CD4-positive, alpha-beta T cell treated with Interleukin-15 for 4 hours (primary cell): ENCODE measurements at places on chromosomes 4 and X.
A peak's percentile ranks its signal among the peaks of the same experiment; 100 is the strongest.

DNA sequence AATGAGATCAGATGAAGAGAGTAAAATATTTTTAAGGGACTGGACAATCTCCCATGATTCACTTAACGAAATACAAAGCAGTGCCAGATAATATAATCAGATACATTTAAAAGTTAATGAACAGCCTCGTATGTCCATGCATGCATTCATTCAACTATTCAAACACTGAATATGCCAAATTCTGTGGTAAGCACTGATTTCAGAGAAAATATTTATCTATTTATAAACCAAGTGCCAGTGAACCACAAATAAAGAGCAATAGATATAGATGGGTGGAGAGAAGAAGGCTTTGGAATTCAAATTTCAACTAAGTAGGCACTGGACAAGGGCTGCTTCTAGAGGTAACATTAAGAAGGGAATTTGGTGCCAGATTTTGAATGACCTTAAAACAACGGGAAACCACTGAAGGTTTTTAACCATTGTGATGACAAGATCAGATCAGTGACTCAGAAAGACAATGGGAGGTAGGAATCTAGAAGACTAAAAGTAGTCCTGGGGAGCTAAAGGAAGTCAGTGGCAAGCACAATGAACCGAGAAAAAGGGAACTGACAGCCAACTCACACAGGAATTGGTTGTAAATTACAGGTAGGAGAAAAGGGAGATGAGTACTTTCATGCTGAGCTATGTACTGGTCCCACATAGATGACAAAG is 14.2 kb downstream of the ELOVL6 start:
- DNase-seq, result no peak

DNA sequence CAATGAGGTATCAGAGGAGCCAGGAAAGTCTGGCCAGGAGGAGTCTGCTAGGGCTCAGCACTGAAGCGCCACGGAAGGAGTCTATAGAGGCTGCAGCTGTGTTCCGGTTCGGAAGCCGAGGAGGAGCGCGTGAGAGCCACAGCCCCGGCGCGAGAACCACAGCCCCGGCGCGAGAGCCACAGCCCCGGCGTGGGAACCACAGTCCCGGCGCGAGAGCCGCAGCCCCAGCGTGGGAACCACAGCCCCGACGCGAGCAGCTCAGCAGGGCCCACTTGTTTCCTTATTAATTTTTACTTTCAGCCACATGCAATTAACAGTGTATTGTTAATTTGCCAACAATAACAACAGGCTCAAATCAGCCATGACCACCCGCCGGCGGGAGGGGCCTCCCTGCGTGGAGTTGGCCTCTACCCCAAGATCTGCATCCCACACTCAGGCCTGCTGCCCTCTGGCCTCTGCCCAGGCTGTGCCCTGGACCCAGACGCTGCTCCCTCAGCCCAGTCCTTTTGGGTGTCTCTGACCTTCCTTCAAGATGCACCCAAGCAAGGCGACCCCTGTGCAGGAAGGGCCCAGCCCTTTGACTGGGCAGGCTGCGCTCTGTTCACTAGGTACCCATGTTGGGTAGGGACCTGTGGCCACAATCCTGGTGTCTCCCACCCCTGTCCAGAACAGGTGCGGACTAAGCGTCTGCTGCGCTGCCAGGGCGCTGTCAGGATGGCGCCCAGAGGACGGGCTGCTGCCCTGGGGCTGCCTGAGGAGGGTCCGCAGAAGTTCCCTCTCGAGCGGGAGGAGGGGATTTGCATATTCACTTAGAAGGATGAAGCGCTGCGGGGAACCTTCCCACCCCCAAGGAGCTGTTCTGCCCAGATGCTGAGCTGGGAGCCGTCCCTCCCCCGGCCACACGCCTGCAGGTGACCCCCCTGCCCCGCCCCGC is 113.8 kb downstream of the ADRA2C start:
- DNase-seq, result peak; percentile 15

DNA sequence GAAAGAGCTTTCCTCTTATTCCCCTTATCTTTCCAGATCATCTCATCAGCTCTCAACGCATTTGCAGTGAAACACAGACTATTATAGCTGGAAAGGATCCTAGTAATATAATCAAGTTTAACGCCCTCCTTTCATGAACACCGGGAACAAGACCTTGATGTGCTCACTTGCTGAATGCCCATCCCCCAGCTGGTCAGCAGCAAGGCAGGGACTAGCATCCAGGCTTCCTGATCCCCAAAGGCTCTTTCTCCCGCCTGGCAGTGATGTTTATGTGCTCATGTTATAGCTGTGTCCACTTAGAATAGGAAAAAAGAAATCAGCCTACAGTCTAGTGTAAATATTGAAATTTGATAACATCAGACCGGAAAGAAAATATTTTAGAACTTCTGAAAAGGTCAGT is 24.6 kb downstream of the GPC4 start:
- DNase-seq, result no peak

DNA sequence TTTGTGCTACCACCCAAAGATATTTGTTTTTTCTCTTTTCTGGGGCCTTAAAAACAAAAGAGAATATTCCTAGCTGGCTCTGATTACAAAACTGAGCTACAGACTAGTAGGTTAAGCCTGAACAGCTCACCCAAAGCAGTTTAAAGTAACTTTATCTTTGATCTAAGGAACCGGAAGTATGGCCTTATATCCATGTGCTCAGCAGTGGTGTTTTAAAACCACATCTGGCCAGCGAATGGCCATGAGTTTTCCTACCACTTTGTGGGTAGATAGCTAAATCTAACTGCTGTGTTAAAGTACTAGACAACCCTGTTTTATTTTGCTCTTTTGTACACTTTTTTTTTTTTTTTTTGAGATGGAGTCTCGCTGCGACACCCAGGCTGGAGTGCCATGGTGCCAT is 24.6 kb downstream of the ADGRG4 start:
- DNase-seq, result no peak

DNA sequence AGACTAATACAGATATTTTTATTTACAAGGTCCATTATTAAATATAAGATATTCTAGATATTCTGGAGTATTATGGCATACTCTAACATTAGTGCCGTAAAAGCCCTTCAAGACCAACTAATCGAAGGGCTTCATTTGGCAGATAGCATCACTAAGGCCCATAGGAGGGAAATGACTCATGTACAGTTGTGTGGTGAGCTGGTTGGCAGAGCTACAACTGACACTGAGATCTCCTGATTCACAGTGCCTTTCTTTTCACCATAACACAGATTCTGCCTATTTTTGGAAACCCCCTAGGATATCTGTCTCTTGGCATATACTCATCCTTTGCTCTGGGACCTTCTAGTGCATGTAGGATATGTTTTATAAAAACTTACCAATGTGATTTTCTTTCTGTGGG is 201.7 kb upstream of the AFF2 start:
- DNase-seq, result peak; percentile 3

DNA sequence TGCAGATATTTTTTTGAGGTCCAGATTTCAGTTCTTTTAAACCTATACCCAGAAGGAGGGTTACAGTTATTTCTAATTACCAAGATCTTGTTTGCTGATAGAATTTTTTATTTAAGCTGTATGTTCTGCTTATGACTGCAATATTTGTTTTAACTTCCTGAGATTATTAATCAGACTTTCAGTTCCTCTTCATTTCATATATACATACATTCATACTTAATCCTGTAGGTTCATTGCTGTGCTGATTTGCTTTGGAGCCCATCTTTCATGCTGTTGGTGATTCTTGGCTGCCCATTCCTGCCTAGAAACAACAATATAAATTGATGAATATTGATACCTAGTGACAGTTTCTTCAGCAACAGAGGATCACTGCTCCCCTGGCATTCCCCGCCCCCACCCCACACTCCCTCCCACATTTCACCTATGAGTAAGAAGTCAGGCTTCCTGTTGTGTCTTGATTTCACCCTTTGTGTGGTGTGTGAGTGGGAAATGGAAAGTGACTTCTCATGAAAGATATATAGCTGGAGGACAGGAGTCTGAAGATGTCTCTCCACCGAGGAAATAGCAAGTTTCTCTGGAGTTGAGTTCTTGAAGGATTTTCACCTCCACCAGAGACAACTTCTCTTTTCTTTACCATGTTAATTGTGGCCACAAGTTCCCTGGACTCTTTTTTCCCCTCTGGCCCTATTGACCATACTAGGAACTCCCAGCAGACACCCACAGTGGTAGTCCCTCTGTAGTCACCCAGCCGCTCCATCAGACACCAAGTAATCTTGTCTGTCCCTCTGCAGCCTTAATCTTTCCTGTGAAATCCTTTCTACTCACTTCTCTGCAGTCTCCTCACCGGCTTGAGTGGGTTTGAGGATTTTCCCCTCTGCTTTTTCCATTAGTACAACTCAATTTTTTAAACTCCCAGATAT is 118.4 kb downstream of the ASB9 start:
- peak; percentile 37 for DNase-seq

GRCh38 chrX:50327235-50327634 is 122.7 kb downstream of the CCNB3 start:
- DNase-seq, result no peak

- no peak for DNase-seq
Measured at GRCh38 chr4:8033067-8033755, 93.5 kb upstream of the AFAP1 start.

DNA sequence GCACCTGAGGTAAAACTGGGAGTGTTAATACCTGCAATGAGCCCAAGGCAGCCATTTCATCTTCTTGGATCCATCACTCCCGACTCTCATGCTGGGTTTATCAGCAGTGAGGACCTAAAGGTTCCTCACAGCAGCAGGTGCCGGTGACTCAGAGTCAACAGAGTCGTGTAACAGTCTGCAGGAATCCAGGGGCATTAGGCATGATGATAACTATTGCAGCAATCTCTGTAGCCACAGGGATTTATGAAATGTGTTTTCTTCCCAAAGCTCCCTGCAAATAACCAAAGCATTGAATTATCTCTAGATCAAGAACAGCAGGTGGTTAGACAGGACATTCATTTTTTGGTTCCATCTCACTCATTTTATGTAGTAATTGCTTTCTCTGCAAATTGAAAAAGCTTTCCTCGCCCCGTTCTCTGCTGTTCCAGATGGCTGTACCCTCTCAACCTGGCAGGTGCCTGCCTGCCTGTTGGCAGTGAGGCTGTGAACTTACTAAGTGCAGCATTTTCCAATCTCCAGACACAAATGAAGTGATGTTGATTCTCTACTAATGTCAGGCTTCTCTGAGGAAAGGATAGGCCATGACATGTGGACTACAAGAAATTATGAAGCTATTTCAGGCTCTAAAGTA is 48.1 kb upstream of the TSPAN7 start:
- no peak for DNase-seq

DNA sequence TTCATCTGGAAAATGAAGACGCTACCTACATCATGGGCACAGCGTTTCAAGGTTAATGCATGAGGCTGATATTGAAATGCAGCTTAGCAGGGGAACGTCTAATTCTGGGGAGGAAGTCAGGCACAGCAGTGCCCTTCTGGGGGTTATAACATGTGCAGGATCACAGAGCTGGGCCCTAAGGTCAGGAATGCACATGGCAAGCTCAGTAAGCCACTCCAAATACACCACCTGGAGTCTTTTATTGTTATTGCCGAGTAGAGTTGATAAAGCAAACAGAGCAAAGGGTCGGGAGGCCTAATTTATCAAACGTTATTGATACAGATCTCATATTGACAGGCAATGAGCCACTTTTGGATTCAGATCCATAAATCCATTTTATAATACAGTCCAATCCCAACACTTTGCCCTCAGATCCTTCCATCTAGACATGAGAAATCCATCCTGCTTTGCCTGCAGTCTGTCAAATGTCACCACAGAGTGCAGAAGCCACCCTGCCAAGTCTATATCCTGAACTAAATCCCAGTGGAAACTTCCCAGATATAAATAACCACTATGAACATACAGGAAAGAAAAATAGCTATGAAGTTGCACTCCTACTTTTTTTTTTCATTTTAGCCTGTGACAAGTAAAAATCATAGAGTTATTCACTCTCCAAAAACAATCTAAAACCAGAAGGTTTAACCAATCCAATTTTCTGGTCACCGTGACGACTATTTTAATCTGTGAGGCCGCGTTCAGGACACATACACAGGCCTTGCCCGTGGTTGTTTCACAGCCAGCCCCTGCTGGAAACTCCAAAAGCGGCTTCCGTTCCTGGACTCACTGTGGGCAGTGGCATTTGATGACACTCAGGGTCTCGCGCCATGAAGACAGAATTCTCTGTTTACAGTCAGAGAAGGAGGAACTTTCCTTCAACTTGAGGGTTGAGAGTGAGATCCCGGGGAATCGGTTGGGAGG is 335.4 kb downstream of the DHX15 start:
- no peak for DNase-seq

- no peak for DNase-seq
Measured at GRCh38 chrX:4754878-4755604, 1041.6 kb upstream of the PRKX start.

DNA sequence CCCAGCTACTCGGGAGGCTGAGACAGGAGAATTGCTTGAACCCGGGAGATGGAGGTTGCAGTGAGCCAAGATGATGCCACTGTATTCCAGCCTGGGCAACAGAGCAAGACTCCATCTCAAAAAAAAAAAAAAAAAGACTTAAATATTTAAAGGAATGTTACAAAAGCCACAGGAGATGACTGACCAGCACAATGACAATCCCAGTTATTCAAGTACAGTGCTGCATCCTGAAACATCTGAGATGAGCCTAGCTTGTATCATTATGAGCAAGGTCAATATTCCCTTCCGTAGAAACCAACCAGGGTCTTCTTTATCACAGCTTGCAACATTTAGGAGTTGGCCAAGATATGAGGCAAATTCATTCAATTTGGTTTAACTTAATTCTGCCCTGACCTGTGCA is 38.6 kb downstream of the LNX1 start:
- DNase-seq, result no peak

- no peak for DNase-seq
Measured at GRCh38 chr4:48175806-48176205, 41.8 kb upstream of the TXK start.

- no peak for DNase-seq
Measured at GRCh38 chr4:86432559-86433134, 72.8 kb upstream of the MAPK10 start.

DNA sequence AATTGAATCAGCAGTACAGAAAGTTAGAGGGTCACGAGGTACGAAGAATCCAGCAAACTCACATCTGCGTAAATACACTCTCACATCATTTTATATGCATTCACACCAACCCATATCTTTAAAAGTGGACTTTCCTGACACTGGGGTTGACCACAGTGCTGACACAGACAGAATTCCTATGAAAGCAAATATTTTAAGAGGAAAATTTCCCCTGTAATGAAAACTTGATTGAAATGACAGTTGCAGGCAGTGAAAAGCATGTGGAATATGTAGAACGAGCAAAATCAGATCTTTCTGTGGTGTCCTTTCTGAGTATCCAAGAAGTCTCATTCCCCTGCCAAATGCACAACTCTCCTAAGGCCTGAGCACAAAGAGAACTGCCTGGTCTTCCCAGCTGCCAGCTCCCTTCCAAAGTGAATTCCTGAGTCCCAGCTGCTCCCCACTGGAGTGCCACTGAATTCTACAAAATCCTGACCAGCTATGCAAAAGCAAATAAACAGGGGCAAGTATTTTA is 50.5 kb upstream of the FAM9C start:
- DNase-seq, result no peak

DNA sequence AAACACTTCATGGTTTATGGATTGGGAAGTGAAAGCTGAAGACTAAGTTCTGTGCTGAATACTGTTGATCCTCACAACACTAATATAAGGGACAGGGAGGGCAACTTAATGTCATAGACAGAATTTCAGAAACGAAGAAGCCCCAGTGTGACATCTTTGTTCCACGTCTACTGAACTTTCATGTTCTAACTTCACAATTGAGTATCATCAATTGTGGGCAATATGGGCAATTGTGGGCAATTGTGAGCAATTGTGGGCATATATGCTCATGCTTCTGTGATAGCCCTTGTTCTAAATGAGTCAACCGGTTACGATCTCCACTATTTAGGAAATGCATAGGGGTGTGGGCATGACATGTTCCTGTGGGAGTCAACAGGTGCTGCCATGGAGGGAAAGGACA is 33.7 kb downstream of the CYBB start:
- no peak for DNase-seq

GRCh38 chr4:113447769-113448168 is 313.8 kb downstream of the CAMK2D start:
- DNase-seq, result no peak
